ENCODE measurements at places on chromosomes 2 and 18. TPM values are rescaled to one million over a fixed set of nuclear protein-coding genes. Genes with fewer than 3 reads are reported as not detected.

DNA sequence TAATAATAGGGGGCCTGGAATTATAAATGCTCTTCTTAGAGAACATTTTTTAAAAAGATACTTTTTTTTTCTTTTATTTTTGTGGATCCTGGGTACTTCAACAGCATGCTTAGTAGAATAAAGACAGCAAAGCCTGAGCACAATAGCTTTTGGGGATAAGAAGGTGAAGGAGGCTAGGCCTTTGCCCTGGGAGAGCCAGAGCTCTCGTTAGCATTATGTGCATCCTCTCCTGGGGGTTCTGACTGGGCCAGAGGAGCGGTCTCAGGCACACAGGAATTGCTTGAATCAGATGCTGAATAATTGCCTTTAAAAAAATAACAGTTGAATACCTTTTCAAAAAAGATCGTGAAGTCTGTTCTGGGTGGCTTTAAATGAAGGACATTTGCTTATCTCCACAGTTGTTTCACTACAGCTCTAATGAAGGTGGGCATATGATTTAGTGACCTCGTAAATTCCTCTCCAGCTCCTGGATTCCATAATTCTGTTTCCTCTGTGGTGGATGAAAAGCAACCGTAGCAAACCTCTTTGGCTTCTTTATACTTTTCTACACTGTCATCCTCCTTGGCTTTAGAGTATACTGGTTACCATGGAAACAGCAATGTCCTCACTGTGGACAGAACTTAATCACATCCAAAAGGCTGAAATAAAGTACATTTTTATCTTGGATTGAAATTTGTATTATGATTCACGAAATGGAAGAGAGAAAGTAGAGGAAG is 133.8 kb downstream of the MAIP1 start:
- no peak overlapping the region for H3K27ac ChIP-seq
- peaks cover 6% of the 10 kb centered on the region for H3K4me1 ChIP-seq
- H3K27me3 ChIP-seq: no peaks in the 10 kb centered on the region

- no peak overlapping the region for H3K4me3 ChIP-seq
- no peak for DNase-seq
- H3K27me3 ChIP-seq: no peaks in the 10 kb centered on the region
- H3K27ac ChIP-seq: no peak overlapping the region
These were observed 357.0 kb upstream of the ID2 start for GRCh38 chr2:8324901-8325300.

DNA sequence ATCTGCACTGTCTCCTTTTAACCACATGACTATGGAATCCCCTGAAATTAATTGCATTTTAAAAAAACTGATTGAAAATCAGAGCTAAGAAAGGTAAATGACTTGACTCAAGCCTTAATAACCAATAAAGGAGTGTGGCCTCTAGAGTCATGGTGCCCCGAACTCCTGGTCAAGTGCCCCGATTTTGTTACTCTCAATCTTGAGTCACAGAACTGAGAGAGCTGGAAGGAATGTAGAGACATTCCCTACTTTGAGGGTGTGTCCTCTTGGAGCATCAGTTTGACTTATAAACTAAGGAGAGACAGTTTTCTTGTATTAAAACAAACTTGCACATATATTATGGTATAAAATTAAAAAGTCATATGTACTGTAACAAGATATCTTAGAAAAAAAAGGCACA is 2.4 kb downstream of the WDR43 start:
- no peaks in the 10 kb centered on the region for H3K36me3 ChIP-seq
- H3K4me1 ChIP-seq: no peaks in the 10 kb centered on the region
- H3K27ac ChIP-seq: no peak overlapping the region
- H3K4me3 ChIP-seq: peak overlapping the region; percentile 20

DNA sequence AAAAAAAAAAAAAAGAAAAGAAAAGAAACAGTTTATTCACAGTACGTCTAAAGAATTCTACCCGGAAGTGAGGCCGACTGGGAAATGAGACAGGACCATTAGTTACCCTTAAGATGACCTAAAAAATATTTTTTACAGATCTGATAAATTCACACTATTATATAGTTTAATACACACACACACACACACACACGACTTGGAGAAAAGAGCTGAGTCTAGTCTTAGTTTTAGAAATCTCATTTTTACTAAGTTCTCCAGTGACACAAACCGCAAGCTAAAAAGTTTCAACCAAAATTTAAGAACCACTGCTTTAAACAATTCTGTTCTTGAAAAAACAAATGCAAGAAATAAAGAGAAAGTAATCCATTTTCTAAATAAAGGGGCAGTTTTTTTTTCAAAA is 27.1 kb downstream of the ST3GAL5 start:
- H3K27ac ChIP-seq: no peak overlapping the region
- no peaks in the 10 kb centered on the region for H3K27me3 ChIP-seq
- no peaks in the 10 kb centered on the region for H3K4me1 ChIP-seq
- H3K4me3 ChIP-seq: no peak overlapping the region
- DNase-seq: no peak
- no peaks in the 10 kb centered on the region for H3K36me3 ChIP-seq

DNA sequence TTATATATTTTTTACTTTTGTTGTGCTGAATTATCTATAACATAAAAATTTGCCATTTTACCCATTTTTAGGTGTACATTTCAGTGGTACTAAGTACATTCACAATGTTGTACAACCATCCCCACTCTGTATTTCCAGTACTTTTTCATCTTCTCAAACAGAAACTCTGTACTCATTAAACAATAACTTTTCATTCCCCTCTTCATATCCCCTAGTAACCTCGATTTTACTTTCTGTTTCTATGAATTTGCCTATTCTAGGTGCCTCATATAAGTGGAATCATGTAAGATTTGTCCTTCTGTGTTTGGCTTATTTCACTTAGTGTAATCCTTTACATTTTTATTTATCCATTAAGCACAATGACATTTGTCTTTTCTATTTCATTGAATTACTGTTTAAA is 51.3 kb downstream of the GTF2A1L start:
- no peak for DNase-seq
- H3K4me3 ChIP-seq: no peak overlapping the region
- H3K4me1 ChIP-seq: no peaks in the 10 kb centered on the region

- H3K36me3 ChIP-seq: no peaks in the 10 kb centered on the region
- no peak for DNase-seq
- H3K27me3 ChIP-seq: no peaks in the 10 kb centered on the region
- no peaks in the 10 kb centered on the region for H3K4me1 ChIP-seq
These were observed 179.7 kb upstream of the SH3BP4 start for GRCh38 chr2:234771980-234772732.

GRCh38 chr2:61340242-61340641 is 130.6 kb downstream of the USP34 start:
- DNase-seq: no peak
- no peak overlapping the region for H3K27ac ChIP-seq
- peaks cover 58% of the 10 kb centered on the region for H3K36me3 ChIP-seq
- H3K4me3 ChIP-seq: no peak overlapping the region

- H3K27me3 ChIP-seq: no peaks in the 10 kb centered on the region
- H3K27ac ChIP-seq: no peak overlapping the region
- DNase-seq: no peak
- no peak overlapping the region for H3K4me3 ChIP-seq
These were observed 45.6 kb downstream of the ONECUT2 start for GRCh38 chr18:57480733-57481132.

GRCh38 chr2:170770008-170770605 is at the start of gene ERICH2:
ERICH2 (plus strand) TSS chr2:170770378; CDS start chr2:170770682, 304 bp downstream.
- peaks cover 5% of the 10 kb centered on the region for H3K4me1 ChIP-seq
- H3K36me3 ChIP-seq: no peaks in the 10 kb centered on the region
- no peak for DNase-seq
- peak within 1 kb of the TSS; percentile 85 for H3K4me3 ChIP-seq
- no peaks in the 10 kb centered on the region for H3K27me3 ChIP-seq

DNA sequence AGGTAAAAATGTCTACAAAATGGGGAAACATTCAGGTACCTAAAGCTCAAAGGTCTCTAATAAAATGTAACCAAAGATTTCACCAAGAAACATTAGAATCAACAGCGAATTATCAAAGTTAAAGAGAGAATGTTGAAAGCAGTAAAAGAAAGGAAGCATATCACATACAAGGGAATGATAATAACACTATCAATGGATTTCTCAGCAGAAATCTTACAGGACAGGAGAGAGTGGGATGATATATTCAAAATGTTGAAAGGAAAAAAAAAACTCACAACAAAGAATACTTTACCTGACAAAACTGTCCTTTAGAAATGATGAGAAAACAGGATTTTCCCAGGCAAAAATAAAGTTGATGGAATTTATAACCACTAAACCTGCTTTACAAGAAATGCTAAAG is 591.2 kb upstream of the POU3F3 start:
- no peaks in the 10 kb centered on the region for H3K27me3 ChIP-seq
- H3K4me1 ChIP-seq: no peaks in the 10 kb centered on the region
- H3K27ac ChIP-seq: no peak overlapping the region

DNA sequence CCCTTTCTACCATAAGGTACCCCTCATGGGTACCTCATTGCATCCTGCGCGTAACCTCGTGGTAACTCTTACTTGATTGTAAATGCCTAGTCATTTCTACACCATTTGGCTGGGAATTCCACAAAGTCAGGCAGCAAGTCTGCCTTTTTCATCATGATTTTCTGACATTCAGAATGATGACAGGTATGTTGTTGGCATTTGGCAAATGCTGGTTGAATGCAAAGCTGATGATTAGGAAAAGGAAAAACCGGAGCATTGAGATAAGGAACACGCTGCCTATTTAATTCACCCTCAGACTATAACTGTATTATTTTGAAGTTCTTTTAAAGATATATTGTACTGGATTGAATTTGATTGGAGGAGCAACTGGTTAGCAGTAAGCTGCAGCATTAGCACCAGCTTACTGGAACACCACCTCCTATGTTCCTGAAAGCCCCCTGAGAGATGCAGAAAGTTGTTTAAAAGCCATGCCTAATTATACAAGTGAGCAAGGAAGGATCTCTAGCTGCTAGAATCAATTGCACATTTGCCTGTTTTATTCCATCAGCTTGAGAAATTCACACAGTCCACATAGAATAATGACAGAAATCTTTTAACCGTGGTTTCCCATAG is 520.1 kb downstream of the LRP1B start:
- H3K36me3 ChIP-seq: no peaks in the 10 kb centered on the region
- peaks cover 9% of the 10 kb centered on the region for H3K4me1 ChIP-seq
- peak overlapping the region; percentile 12 for H3K27ac ChIP-seq
- DNase-seq: no peak
- no peaks in the 10 kb centered on the region for H3K27me3 ChIP-seq

DNA sequence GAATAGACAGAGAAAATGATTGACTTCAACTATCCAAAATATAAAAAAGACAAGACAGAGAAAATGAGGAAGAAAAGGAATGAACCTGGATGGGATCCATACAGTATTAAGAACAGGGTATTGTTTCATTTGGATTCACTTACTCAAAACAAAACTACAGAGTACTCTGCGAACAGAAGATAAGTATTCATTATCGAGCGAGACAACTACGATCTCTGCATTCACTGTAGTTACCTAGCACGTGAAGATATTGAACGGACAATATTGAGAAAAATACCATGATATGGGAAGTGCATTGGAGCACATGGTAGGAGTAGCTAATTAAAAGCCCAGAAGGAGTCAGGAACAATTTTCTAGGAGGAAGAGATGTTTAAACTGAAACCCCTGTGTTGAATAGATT is 1.0 kb upstream of the ORC2 start:
- H3K4me3 ChIP-seq: peak overlapping the region; percentile 79
- H3K4me1 ChIP-seq: peaks cover 5% of the 10 kb centered on the region
- no peaks in the 10 kb centered on the region for H3K27me3 ChIP-seq

ANTXR1 gene
- 44.3 TPM for total RNA-seq

MAT2A gene
- 307 TPM for total RNA-seq

GALR1 gene
- 1.6 TPM for total RNA-seq

ATP6V1B1 gene
- not detected for total RNA-seq

FRZB gene
- total RNA-seq: 4.7 TPM

LRP1B gene
- total RNA-seq: not detected

CASP8 gene
- total RNA-seq: 3.6 TPM

BMP10 gene
- total RNA-seq: not detected

SLC9A2 gene
- total RNA-seq: 0.15 TPM

AQP12A gene
- not detected for total RNA-seq

DUSP2 gene
- 10.1 TPM for total RNA-seq
